HCT116 (cell line): ENCODE measurements at places on chromosomes 16 and 17. TPM values are rescaled to one million over a fixed set of nuclear protein-coding genes. Genes with fewer than 3 reads are reported as not detected.

The CBX8 gene
- 29.0 TPM for total RNA-seq

The CA5A gene
- not detected for total RNA-seq

DNA sequence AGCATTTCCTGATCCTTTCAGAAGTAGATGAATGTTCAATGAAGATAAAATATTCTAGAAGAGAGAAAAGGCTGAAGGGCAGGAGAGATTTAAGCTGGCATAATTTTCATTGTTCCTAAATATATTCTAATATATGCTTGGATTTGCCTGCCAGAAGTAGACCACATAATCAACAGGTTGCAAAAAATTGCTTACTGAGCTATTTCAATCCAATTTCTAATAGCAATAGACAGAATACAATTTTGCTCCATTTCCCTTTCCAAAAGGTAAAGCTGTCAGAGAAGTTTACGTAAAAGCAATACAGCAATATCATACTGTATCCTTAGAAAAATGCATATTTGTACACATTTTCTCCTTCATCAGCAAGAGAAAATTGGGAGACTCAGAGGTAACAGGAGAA, 237.3 kb downstream of the PMP22 start:
- no peak overlapping the region for H3K27ac ChIP-seq
- no peak for DNase-seq
- no peak overlapping the region for H3K4me3 ChIP-seq

DNA sequence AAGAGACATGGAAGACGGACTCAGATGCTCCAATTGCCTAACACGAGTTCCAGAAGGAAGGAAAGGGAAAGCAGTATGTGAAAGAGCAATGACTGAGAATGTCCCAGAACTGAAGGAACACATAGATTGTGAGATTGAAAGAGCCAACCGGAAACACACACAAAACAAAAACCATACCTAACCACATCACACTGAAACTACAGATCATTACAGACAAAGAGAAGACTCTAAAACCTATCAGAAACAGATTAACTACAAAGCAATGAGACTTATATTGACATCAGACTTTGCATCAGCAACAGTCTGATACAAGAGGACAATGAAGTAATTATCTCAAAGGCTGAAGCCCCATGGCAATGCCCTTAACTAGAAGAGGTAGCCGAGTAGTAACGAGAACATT, 45.6 kb upstream of the CLEC18B start:
- peaks cover 69% of the 10 kb centered on the region for H3K36me3 ChIP-seq
- no peak overlapping the region for H3K27ac ChIP-seq
- no peaks in the 10 kb centered on the region for H3K27me3 ChIP-seq
- no peaks in the 10 kb centered on the region for H3K4me1 ChIP-seq
- DNase-seq: no peak
- no peak overlapping the region for H3K4me3 ChIP-seq

GRCh38 chr17:80372922-80373570, 41.9 kb upstream of the ENDOV start:
- DNase-seq: no peak
- no peak overlapping the region for H3K4me3 ChIP-seq
- no peaks in the 10 kb centered on the region for H3K27me3 ChIP-seq
- peaks cover 23% of the 10 kb centered on the region; the same call in 1 of the 2 replicates for H3K36me3 ChIP-seq
- no peak overlapping the region for H3K27ac ChIP-seq
- no peaks in the 10 kb centered on the region for H3K4me1 ChIP-seq

GRCh38 chr16:83915081-83915480, 16.2 kb downstream of the MLYCD start:
- no peak for DNase-seq
- H3K36me3 ChIP-seq: 0 out of 2 replicates have a peak, but pooled peaks cover 8% of the 10 kb centered on the region
- no peaks in the 10 kb centered on the region for H3K4me1 ChIP-seq
- H3K27ac ChIP-seq: no peak overlapping the region
- no peak overlapping the region for H3K4me3 ChIP-seq
- no peaks in the 10 kb centered on the region for H3K27me3 ChIP-seq

DNA sequence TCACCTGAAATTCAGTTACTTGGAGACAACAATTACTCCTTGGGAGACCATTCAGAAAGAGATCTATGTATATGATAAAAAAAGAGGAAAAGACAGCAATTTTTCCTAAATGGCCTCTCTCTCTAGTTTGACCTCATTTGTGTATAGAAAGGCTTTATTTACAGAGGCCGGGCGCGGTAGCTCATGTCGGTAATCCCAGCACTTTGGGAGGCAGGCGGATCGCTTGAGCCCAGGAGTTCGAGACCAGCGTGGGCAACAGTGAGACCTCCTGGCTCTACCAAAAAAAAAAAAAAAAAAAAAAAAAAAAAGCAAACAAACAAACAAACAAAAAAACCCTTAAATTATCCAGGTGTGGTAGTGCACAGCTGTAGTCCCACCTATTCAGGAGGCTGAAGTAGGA, 20.7 kb downstream of the GRB2 start:
- H3K27ac ChIP-seq: no peak overlapping the region
- H3K4me1 ChIP-seq: peaks cover 7% of the 10 kb centered on the region; the same call in 1 of the 2 replicates
- no peak for DNase-seq
- no peaks in the 10 kb centered on the region for H3K27me3 ChIP-seq
- H3K4me3 ChIP-seq: no peak overlapping the region
- no peaks in the 10 kb centered on the region for H3K36me3 ChIP-seq

- no peak overlapping the region for H3K27ac ChIP-seq
- H3K36me3 ChIP-seq: no peaks in the 10 kb centered on the region
- H3K4me3 ChIP-seq: no peak overlapping the region
- no peak for DNase-seq
- peaks cover 32% of the 10 kb centered on the region; the same call in 1 of the 2 replicates for H3K27me3 ChIP-seq
Measured at GRCh38 chr17:73571511-73572130, 72.6 kb downstream of the SDK2 start.
